ENCODE measurements at places on chromosomes 11 and 22.

- no peak for DNase-seq
Observed at GRCh38 chr11:1421291-1421690, 31.6 kb downstream of the BRSK2 start.

- DNase-seq = peak; percentile 72
Observed at GRCh38 chr11:69088676-69089146, 40.0 kb downstream of the TPCN2 start.

DNA sequence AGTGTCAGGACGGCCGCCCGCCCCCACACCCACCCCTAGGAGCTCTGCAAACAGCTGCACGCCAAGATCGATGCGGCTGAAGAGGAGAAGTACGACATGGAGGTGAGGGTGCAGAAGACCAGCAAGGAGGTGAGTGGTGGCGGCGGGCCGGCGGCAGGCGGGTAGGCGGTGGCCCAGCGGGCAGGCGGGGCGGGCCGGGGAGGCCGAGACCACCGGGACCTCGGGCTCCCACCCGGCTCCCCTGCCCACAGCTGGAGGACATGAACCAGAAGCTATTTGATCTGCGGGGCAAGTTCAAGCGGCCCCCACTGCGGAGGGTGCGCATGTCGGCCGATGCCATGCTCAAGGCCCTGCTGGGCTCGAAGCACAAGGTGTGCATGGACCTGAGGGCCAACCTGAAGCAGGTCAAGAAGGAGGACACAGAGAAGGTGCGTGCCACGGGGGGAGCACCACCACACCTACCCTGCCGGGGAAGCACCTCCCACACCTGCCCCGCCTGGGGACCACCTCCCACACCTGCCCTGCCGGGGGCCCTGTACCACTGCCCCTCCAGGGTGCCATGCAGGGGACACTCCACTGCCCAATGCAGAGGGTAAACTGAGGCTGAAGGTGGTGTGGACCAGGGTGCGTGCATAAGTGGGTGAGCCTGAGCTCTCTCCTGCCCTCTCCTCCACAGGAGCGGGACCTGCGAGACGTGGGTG, 2.1 kb downstream of the TNNI2 start:
- no peak for DNase-seq

DNA sequence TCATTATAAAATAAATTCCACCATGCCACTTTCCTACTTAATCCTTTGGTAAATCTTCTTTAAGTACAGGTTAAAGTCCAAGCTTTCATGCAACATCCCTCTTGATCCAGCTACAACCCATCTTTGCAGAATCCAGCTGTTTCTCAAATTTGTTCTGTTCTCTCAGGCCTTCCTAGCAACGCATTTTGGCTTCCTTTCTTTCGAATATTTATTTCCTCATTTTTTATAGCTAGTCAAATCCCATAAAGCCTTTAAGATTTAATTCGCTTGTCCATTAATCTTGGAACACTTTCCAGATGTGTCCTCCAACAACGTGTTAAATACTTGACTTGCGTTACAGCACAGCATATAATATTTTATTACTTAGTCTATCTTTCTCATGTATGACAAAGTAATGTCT, 600.1 kb upstream of the CHORDC1 start:
- DNase-seq = no peak

DNA sequence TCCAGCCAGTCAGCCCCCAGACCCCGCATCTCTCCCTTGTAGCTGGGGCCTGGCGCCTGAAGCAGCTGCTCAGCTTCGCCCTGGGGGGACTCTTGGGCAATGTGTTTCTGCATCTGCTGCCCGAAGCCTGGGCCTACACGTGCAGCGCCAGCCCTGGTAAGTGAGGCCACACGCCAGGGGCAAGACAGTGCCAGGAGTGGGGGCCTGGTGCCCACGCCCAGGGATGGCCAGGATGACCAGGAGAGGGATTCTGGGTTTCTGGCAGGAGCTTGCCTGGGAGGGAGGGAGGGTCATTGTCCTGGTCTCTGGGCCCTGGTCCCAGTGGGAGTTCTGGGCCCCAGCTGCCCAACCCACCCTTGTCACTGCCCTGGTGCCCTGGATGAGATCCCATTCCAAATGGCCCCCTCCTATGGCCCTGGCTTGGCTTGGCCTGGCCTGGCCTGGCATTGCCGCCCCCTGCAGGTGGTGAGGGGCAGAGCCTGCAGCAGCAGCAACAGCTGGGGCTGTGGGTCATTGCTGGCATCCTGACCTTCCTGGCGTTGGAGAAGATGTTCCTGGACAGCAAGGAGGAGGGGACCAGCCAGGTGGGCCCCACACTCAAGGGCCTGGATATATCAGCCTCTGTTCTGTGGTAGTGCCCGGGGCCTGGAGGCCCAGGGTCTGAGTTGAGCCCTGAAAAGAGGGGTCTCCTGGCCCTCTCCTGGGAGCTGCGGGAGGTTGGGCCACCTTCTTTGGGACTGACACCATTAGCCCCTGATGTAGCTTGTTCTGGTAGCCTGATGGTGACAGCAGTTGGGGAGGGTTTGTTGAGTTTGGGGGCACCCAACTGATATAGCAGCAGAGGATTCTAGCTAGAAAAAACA, 3.7 kb downstream of the SLC39A13 start:
- DNase-seq = no peak

DNA sequence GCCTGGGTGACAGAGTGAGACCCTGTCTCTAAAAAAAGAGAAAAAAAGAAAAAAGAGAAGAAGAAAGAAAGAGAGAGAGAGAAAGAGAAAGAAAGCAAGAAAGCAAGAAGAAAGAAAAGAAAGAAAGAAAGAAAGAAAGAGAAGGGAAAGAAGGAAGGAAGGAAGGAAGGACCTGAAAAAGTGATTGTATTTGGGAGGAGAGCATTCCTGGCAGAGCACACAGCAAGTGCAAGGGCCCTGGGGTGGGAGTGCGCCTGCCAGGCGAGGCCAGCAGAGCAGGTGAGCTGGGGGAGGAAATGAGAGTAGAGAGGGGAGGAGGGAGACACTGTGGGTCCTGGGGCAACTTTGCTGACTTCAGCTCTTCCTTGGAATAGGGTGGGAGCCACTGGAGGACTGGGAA, 7.7 kb upstream of the CABP7 start:
- no peak for DNase-seq

- no peak for DNase-seq
Observed at GRCh38 chr11:70233511-70233934, 30.4 kb downstream of the FADD start.

DNA sequence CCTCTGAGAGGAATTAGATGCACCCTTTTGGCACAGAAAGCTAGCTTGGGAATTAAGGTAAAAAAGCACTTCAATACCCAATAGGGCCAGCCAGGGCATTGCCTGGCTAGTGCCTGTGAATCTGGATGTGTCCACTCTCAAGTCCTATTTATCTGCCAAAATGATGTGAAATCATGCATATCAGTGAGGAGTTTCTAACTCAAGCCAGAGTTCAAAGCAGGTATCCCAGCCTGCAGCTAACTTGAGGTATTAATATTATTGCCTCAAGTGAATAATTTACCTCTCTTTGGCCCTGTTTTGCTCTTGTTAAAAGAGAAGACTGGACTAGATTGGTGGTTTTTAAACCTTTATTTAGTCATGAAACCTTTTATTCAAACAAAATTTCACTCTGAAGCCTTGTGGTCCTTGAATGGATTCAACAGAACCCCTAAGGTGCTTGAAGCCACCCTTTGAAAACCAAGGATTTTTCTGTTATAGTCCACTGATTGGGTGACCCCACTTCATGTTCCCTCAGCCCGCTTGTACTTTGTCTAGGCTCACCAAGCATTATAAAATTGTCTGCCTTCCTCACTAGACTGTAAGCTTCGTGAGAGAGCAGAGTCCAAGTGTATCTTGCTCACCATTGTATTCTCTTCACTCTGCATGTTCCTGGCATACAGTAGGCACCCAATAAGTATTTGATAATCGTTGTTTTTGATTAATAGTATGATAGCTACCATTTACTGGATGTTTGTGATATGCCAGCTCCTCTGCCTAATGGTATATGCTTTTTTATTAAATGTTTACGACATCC, 4.5 kb downstream of the RNF121 start:
- DNase-seq = no peak

DNA sequence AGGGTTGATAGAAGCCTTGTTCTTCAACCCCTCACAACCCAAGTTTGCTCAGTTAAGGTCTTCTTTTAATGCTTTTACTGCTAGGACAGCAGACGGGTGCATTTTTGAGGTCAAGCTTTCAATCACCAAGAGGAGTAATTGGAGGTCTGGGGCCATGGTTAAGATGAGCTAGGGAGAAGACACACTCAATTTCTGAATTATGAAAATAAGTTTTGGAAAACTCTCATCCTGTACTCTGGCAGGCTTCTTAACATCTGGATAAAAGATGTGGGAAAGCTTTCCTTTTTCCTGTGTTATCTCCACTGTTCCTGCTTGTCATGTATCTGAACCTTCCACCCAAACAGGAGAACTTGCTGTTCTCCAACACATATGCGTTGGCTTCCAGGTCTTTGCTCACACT, 9.7 kb downstream of the ABTB2 start:
- DNase-seq = no peak

GRCh38 chr11:19422276-19422675, 181.5 kb upstream of the E2F8 start:
- no peak for DNase-seq

DNA sequence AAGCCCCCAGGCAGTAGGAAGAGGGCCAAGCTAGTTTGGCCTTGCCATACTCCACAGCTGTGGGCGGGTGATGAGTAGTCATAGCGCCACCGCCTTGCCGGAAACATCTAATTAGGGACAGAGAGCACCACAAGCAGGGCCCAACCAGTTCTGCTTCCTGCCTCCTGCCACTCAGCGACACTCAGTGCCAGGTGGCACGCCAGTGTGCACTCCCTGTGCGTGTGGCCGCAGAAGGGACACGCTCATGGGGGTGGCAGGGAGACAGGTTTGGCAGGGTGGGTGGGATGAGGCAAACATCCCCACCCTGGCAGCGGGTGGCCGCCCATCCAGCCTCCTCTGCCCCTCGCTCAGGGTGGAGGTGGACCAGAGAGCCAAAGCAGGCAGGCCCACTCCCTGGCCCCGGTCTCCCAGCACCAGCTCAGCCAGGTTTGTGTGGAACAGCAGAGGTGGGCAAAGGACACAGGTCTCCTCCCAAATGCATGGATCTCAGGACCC, 4.9 kb downstream of the OVOL1 start:
- no peak for DNase-seq

DNA sequence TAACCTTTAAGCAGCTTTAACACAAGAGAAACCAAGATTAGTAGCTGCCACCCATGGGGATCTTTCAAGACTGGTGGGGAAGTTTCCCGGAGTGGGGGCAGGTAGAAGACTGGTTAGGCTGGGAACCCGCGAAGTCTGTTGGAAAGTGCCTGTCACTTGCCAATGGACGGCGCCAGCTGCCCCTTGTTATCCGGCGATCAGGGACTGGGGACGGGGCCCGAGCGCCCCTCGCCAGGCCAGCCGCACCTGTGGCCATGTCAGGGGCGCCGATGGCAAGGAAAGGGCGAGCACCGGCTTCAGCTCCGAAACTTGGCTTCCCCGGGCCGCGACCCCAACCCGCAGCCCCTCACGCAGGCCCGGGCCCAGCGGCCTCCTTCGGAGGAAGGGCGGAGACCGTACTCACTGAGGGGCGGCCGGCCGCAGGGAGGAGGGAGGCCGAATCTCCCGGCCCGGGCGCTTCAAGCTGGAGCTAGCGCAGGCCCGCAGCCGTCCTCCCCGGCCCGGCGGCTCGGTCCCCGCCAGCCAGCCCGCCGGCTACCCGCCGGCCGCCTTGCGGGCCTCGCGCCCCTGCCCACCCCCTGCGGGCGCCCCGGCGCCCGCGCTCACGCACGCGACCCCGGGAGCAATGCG, 539 bp downstream of the EIF4ENIF1 start:
- peak; percentile 4 for DNase-seq

DNA sequence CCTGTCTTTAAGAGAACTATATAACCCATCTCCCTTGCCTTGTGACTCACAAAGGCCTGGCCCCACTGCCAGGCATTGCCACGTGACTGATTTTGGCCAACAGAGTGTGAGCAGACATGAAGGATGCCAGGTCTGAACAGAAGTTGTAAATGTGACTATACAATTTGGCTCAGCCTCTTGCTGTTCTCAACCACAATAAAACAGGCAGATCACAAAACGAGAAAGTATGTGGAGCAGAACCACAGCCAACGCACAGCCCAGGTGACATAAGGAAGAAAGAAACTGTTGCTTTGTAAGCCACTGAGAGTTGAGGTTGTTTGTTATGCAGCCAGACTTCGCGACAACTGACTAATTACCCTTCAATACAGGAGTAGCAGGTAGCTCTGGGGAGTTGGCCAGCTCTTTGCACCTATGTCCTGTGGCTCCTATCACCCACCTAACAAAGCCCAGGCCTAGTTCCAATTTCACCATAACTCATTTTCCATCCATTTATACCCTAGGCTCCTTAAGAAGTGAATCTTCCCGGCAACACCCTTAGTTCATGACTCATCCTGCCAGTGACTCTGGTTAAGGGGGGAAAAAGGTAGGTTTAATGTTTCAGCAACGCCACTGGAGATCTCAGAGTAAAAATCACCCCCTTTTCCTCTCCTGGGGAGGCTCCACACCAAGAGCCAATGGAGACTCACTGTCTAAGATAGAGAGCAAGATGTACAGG, 53.7 kb downstream of the GALNT18 start:
- DNase-seq = no peak

DNA sequence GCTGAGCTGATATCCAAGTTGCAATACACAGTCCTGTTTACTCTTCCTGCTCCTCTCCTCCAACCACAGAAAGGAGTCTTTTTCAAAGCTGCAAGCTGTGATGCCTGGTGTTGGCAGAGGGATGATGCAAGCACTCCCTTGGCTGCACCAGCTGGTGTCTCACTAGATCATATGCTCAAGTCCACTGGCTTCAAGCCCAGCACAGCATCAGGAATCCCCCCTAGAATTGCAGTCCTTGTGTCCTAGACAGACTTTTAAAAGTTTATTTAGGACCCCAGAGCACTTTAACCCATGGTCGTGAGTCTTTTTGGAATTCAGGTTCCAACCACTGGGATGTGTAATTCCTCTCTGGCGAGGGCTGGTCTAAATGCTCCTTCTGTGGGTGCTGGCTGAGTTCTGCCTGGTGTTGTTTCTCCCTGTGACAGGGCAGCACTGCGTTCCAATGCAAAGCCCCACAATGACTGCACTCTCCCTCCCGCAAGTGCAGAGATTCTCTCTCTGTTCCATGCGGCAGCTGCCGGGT, 1.9 kb upstream of the HEPN1 start:
- no peak for DNase-seq

DNA sequence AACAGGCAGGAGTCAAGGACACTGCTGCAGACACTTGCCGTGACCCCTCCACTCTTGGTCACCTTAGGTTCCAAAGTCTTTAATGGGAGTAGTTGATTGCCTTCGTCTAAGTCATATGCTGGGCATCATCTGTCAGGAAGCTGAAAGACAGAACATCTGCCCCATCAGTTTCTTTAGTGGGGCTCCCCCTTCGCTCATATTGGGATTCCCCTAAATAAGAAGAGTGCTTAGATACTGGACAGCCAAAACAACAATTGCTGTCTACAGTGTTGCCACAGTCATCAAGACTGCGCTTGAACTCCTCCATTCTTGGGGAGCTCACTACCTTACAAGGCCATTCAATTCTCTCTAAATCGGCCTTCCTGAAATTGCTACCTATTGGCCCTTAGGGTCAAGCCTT, 58.5 kb downstream of the UBASH3B start:
- DNase-seq = no peak
